ENCODE measurements at places on chromosomes 13 and 19.
A peak's percentile ranks its signal among the peaks of the same experiment; 100 is the strongest.

- DNase-seq = no peak
These were observed 15.4 kb downstream of the SHISA2 start for GRCh38 chr13:26036383-26036782.

GRCh38 chr13:74035896-74036295 lies 98.3 kb downstream of the KLF12 start:
- DNase-seq = no peak

- no peak for DNase-seq
These were observed at the start of gene ANGPTL4 for GRCh38 chr19:8363803-8364771. TSS of gene ANGPTL4 (plus strand) at chr19:8364155. CDS start at chr19:8364322, 167 bp downstream.

- DNase-seq = no peak
These were observed 1994.2 kb upstream of the PCDH20 start for GRCh38 chr13:63409791-63410351.

- no peak for DNase-seq
These were observed 163.5 kb upstream of the TUBA3C start for GRCh38 chr13:19345158-19345557.

GRCh38 chr19:4759388-4760284 lies 31.9 kb upstream of the FEM1A start:
- no peak for DNase-seq

DNA sequence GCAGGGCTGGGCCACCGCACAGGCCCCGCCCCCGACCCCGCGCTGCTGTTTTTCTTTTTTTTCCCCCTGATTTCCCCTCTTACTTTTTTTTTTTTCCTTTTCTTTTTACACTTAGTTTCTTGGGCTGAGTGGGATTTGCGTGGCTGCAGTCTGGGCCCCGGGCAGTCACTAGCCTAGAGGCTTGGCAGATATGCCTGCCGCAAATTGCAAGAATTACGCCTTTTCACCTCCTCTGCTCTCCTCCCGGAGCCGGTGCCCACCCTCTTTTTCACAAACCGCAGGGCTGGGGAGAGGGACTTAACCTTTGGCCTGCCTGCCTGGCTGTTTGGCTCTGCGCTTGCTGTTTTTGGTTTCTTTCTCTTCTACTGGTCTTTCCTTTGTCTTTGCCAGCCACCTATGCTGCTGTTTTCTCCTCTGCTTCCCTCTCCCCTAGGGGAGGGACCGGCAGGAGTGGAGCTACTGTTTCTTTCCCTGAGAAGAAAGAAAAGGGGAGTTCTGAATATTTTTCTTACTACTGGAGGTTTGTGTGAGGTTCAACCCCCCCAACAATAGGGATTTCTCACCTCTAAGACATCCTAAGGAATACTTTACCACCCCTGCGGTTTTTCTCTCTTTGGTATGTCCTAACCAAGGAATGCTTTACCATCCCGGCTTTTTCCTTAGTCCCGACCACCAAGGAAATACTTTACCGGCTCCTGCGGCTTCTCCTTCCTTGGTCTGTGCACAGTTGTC lies 11.0 kb downstream of the ZNF552 start:
- peak; percentile 81 for DNase-seq

GRCh38 chr19:58307736-58308135 lies 2.6 kb downstream of the ERVK3-1 start:
- DNase-seq = no peak

Measured in iPS DF 19.7 (cell line).